NCI-H460 (cell line): ENCODE measurements at places on chromosomes 7 and 10.

GRCh38 chr7:145104400-145104799, 268.5 kb upstream of the TPK1 start:
- no peak for DNase-seq

GRCh38 chr7:37663693-37664092, 19.9 kb upstream of the GPR141 start:
- no peak for DNase-seq

- peak; percentile 41 for DNase-seq
Observed at GRCh38 chr10:88152728-88153133, 289.3 kb downstream of the PTEN start.

DNA sequence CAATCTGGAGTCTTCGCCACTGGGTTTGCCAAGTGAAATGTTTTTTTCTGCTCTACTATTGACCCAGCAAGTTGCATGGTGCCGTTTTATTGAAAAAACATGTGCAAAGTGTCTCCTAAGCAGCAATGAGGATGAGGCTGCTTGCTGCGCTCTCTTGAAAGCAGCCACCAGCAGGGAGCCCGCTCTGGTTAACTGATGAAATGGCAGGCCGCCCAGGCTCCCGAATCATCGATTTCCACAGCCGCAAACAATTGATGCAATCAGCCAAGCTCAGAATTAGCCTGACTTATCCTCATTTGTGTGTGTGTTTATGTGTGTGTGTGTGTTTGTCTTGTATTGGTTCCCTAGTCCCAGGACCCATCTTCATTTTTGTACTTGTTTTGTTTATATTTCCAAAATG, 22.2 kb upstream of the LYZL1 start:
- DNase-seq: no peak

GRCh38 chr10:49090189-49090575, 25.1 kb downstream of the VSTM4 start:
- no peak for DNase-seq

DNA sequence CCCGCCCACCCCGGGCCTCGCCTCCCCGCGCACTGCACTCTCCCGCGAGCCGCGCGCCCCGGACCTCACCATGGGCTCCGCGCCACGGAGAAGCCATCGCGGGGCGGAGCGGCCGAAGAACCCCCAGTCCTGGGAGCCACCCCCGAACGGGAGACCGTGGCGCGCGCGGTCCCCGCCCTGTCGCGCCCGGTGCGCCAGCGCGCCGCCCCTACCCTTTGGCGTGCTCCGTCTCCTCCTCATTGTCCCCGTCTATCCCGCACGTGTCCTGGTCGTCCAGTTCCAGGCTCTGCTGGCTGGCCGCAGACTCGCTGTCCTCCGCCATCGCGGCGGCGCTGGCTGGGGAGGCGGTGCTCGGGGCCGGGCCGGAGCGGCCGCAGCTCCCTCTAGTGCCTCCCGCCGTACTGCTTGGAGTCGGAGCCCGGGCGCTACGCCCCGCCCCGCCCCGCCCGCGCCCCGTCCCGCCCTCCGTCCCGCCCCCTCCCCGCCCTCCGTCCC, at the start of gene NMT2:
NMT2 (minus strand) TSS at position 403 of the 495 bp plus-strand sequence; CDS start at position 322, 81 bp downstream.
- DNase-seq: no peak

GRCh38 chr7:138713191-138713590, 12.0 kb upstream of the SVOPL start:
- no peak for DNase-seq

- DNase-seq: no peak
Observed at GRCh38 chr10:34078017-34078744, 736.9 kb downstream of the PARD3 start.

- no peak for DNase-seq
Observed at GRCh38 chr7:151346-152050, 40.9 kb upstream of the FAM20C start.

DNA sequence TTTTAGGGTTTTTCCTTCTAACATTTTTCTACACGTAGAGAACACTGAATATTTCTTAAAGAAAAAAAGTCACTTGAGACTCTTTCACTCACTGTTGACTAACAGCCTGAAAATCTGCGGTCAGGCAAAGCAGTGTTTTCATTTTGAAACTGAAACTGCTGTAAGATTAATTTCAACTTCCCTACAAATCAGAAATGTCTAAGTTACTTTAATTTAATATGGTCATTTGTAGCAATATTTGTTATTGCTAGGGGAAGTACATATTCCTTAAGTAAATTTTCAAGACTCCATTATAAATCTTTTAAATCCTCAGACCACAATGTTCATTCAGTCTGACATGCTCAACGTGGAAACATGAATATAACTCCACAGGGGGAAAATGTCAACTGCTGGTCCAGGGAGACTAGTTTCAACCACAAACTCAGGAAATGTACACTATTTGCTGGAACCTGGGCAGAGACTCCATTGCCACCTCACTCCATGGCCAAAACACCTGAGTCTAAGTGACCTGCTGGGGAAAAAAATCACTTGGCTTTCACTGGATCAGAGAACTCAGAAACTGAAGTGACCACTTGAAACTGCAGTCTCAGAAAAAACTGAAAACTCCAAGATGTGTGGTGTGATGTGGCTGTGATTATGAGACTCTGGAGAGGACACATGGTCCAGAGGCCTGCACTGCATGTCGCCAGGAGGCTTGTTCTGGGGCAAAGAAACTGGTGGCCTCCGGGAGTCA, 161.2 kb downstream of the TAX1BP1 start:
- peak; percentile 6 for DNase-seq

GRCh38 chr7:131664570-131664969, 108.1 kb upstream of the PODXL start:
- DNase-seq: no peak

- no peak for DNase-seq
Observed at GRCh38 chr7:157543276-157543675, 206.5 kb downstream of the DNAJB6 start.

DNA sequence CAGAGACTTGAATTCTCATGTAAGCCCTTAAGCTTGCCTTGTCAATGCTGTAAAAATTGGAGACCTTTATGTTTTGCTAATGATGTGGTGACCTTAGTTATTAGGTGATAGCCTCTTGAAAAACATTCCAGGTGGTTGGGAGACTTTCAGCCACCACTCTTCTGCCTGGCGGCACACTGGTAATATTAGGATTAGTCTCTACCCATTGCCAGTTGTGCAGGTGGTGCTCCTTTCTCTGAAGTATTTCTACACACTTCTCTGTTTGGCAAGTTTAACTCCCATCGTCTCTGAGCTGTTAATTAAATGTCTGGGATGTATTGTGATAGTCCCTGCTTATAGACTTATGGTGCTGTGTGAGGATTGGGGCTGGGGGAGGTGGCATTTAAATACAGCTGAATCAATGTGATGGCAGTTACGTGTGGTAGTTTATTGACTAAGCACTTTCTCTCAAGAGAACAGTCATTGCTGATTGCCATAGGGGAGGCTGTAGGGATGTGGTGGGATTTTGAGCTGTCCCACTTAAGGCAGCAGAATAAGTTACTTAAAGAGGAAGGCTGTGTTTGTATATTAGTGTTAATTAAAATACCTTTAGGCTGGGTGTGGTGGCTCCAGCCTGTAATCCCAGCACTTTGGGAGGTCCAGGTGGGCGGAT, 61.7 kb downstream of the DAGLB start:
- no peak for DNase-seq

DNA sequence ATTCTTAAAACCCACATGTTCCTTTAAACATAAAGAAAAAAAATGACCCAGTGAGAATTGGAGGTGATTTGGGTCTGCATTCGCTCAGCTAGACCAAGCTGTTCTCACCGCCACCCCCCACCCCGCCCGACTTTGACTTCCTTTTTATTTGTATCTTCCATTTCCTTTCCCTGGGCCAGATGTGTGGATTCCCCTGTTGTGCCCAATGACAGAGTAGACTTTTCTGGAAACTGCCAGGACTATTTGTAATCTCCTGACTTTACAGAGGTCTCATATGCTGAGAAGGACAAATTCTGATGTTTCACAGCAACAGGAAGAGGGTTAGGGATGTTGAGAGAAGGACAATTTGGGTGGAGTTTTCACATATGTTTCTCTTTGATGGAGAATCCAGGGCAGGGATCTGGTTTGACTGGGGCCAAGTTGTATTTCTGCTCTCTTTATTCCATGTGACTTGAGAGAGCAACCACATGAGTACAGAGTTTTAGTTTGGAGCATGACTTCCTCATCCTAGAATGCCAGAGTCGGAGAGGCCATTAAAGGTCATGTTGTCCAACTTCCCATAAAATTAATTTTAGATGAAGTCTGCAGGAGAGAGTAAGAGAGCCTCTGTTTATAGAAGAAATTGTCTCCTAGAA, 1023.2 kb downstream of the LRMDA start:
- DNase-seq: no peak

DNA sequence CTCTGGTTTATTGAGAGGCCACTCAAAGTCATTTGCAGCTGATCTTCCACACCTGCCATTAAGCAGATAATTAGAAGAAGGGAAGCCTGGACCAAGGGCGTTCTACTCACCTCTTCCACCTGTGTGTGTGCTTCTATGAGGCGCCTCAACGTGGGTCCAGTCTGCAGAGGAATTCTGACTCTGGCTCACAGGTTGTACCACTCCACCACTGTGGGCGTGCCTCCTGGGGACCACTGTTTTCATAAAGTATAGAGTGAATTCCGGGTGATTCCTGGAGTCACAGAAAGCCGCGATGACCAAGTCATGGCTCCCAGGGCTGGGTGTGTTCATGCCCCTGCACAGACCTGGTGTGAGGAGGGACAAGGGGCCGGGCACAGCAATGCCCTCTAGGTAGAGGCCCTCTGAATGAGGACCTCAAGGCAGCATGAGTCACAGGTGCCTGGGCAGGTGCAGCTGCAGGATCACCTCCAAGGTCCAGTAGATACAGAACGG, 408.3 kb upstream of the MGMT start:
- DNase-seq: no peak

DNA sequence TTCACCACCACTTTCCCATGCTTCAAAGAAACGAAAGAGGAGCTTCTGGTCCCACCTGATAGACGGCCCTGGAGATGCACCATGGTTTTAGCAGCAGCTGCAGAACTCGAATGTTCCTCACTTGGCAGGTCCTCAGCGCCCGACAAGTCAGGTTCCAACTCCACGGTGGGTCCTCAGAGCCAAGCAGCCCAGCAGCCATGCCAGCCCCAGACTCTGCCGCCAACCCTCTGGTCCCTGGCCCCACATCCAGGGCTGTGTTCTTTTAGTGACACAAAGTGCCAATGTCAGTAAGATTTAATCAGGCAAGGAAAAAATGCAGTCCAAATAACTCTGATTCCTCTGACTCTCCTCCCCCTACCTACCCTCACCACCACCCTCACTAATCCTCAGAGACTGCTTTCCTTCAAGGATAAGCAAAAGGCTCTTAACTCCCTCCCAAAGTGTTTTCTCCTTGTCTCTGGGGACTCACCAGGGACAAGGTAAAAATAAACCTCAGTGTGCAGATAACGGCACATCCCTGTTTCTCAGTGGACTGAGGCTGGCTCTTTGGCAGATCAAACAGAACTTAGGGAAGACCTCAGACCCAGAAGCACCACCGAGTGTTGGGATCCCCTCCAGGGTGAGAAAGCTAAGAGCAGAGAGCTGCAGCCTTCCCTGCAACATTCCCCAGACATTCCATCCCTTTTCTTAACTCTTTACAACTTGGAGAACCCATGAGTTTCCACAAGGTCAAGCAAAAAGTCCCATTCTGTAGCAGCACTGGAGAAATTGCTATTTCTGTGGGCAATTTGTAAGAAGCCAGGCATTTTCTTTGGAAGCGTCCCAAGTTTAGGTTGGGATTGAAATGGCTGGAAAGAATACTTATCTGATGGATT, 358.9 kb downstream of the FRMD4A start:
- DNase-seq: no peak

GRCh38 chr7:84412161-84412969, 217.8 kb upstream of the SEMA3A start:
- peak; percentile 41 for DNase-seq

DNA sequence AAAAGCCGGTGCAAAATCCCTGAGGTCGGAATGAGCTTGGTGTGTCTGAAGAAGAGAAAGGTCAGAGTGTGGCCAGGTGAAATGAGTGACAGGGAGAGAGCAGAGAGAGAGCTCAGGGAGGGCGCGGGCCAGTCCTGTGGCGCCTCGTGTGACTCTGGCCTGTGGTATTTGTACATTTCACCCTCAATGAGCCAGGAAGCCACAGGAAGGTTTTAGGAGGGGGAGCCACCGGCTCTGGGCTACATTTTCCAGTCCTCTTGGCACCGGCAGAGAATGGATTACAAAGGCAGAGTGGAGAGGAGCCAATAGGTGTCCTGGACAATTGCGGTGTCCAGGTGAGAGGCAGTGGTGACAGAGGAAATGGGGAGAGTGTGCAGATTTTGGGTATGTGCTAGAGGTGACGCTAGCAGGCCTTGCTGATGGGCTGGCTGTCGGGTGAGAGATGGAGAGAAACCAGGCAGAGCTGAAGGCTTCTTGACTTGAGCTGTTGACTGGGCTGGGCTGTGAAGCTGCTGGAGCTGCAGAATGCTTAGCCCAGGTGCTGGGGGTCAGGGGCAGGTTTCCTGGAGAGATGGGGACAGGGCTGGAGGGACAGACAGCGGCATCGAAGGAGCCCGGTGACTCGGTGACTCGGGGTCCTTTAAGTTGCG, 38.1 kb downstream of the COL13A1 start:
- no peak for DNase-seq

DNA sequence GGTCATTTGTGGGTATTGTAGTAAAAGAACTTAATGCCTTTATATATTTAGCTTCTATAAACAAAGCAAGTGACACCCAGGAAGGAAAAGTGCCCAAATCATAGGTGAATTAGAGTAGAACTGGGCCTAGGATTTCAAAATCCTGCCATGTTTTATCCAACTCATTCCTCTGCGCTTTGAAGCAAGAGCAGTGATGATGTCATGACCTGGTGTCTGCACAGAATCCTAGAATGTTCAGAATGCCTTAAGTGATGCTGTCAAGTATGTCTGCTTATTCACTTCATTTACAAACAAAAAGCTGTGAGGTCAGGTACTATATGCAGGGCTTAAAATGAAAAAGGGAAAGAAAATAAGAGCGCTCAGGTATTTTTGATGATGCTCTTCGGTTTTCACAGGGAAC, 737.2 kb upstream of the ANKRD30A start:
- DNase-seq: no peak

- no peak for DNase-seq
Observed at GRCh38 chr7:77698042-77698625, 1.9 kb downstream of the RSBN1L start.

DNA sequence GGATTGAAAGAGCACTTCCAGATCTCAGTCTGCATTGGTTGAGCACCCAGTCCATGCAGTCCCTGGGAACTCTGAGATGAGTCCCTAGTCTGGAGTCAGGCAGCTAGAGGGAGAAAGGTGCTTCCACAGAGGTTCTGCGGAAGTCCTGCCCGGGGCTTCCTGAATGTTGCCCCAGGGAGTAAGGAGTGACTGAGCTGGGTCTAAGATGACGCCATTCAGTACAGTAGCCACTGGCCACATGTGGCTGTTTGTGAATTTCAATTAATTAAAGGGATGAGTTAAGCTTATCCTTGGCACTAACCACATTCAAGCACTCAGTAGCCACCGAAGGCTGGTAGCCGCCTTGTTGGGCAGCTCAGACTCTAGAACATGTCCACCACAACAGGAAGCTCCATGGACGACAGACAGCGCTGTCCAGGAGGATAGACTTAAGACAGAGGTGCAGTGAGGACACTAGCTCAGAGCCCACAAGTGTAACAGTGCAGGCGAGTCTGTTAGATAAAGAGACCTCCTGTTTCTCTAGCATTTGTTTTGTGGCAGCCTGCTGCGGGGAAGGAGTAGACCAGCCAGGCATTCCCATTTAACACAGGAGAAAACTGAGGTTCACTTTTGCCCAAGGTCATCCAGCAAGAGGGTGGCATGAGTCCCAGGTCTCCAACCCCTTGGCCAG, 101.6 kb upstream of the PPIF start:
- no peak for DNase-seq

GRCh38 chr10:73875139-73875475, 752 bp upstream of the CAMK2G start:
- DNase-seq: no peak

- DNase-seq: no peak
Observed at GRCh38 chr10:86553639-86554038, 32.0 kb upstream of the WAPL start.
